Sigmoid colon (tissue), 7 donors: ENCODE measurements at places on chromosomes 3 and 15.

DNA sequence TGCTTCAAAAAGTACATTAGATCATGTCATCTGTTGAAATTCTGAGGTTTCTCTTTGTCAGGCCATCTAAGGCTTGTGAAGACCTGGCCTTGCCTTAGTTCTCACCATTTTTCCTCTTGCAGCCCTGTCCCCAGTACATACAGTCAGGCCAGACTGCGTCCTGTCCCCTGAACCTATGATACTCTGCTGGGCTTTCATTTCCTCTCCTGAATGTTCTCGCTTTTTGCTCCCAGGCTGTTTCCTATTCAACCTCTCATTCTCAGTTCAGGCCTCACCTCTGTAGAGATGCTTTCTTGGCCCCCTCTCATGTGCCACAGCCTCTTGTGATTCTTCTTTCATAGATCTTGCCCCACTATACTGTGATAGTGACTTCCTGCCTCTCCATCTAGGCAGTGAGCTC, 648.8 kb upstream of the KCNMB2 start:
- no peaks in the 10 kb centered on the region for H3K4me1 ChIP-seq
- no peak overlapping the region for H3K27ac ChIP-seq
- H3K36me3 ChIP-seq, result no peaks in the 10 kb centered on the region

DNA sequence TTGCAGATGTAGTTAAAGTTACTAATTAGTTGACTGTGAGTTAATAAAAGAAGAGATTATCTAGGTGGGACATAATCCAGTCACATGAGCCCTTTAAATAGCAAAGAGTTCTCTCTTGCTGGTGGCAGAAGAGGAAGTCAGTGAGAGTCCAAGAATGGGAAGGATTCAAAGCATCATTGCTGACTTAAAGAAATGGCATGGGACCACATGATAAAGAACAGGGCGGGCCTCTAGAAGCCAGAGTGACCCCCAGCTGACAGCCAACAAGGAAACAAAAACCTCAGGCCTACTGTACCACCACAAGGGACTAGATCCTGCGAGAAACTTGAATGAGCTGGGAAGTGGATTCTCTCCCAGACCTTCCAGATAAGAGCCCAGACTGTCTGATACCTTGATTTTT, 447.2 kb upstream of the CCDC54 start:
- no peaks in the 10 kb centered on the region for H3K36me3 ChIP-seq
- no peaks in the 10 kb centered on the region for H3K4me1 ChIP-seq
- H3K4me3 ChIP-seq, result no peak overlapping the region
- H3K27ac ChIP-seq, result no peak overlapping the region

DNA sequence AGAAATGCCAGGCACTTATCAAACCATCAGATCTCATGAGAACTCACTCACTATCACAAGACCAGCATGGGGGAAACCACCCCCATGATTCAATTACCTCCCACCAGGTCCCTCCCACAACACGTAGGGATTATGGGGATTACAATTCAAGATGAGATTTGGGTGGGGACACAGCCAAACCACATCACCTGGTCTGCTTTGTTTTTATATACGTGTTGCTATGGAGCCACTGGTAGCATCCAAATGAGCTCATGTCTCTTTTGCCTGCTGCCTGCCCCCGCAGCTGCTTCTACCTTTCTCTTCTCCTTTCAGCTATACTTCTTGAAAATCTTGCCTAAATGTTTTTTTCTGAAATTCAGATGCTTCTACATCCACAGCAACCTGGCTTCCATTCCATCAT, 26.8 kb upstream of the PCOLCE2 start:
- H3K36me3 ChIP-seq, result no peaks in the 10 kb centered on the region
- H3K27me3 ChIP-seq, result no peaks in the 10 kb centered on the region
- no peaks in the 10 kb centered on the region for H3K4me1 ChIP-seq
- no peak overlapping the region for H3K27ac ChIP-seq
- no peak for DNase-seq

GRCh38 chr3:190491533-190492054, 22.3 kb upstream of the IL1RAP start:
- H3K4me3 ChIP-seq, result no peak overlapping the region
- H3K4me1 ChIP-seq, result no peaks in the 10 kb centered on the region
- no peak for DNase-seq
- H3K36me3 ChIP-seq, result no peaks in the 10 kb centered on the region
- H3K27me3 ChIP-seq, result no peaks in the 10 kb centered on the region

GRCh38 chr3:38454178-38454883, 641 bp downstream of the ACVR2B start:
- peak overlapping the region; percentile 88 for H3K27ac ChIP-seq
- H3K27me3 ChIP-seq, result no peaks in the 10 kb centered on the region
- H3K36me3 ChIP-seq, result no peaks in the 10 kb centered on the region
- H3K4me1 ChIP-seq, result peaks cover 44% of the 10 kb centered on the region
- peak overlapping the region; percentile 93 for H3K4me3 ChIP-seq
- DNase-seq, result no peak

GRCh38 chr3:110381992-110382391, 689.6 kb upstream of the NECTIN3 start:
- no peaks in the 10 kb centered on the region for H3K27me3 ChIP-seq
- no peak for DNase-seq
- no peaks in the 10 kb centered on the region for H3K4me1 ChIP-seq
- H3K4me3 ChIP-seq, result no peak overlapping the region
- no peak overlapping the region for H3K27ac ChIP-seq
- H3K36me3 ChIP-seq, result no peaks in the 10 kb centered on the region

DNA sequence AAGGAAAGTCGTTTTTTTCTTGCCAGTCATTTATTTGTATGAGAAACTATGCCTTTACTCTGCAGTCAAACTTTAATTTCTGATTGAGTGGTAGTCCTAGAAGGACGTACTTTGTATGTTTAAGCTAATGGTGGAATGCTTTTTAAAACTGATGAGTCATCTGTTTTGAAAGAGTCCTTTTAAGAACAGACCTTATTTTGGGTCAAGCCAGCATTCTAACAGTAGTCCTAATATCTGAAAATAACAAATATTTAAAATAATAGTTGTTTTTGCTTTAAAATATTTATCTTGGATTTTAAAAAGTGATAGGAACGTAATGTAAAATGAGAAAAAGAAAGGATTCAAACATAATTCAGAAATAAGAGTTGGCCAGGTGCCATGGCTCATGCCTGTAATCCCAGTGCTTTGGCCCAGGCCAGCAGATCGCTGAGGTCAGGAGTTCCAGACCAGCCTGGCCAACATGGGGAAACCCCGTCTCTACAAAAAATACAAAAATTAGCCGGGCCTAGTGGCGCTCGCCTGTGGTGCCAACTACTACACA, 1.3 kb upstream of the LRRC58 start:
- H3K4me1 ChIP-seq, result peaks cover 35% of the 10 kb centered on the region
- no peaks in the 10 kb centered on the region for H3K36me3 ChIP-seq
- peak overlapping the region; percentile 93 for H3K27ac ChIP-seq

- H3K27ac ChIP-seq, result no peak overlapping the region
- H3K27me3 ChIP-seq, result no peaks in the 10 kb centered on the region
- H3K36me3 ChIP-seq, result no peaks in the 10 kb centered on the region
- DNase-seq, result no peak
These were observed 81.9 kb upstream of the ADPGK start for GRCh38 chr15:72865486-72865885.

- DNase-seq, result no peak
- no peaks in the 10 kb centered on the region for H3K36me3 ChIP-seq
- H3K4me3 ChIP-seq, result no peak overlapping the region
- no peaks in the 10 kb centered on the region for H3K4me1 ChIP-seq
These were observed 71.8 kb upstream of the CTSH start for GRCh38 chr15:79016527-79017170.

- H3K36me3 ChIP-seq, result no peaks in the 10 kb centered on the region
- H3K27me3 ChIP-seq, result no peaks in the 10 kb centered on the region
- no peak overlapping the region for H3K27ac ChIP-seq
- no peak overlapping the region for H3K4me3 ChIP-seq
- H3K4me1 ChIP-seq, result no peaks in the 10 kb centered on the region
- no peak for DNase-seq
These were observed 1487.0 kb upstream of the GBE1 start for GRCh38 chr3:83248454-83248853.

DNA sequence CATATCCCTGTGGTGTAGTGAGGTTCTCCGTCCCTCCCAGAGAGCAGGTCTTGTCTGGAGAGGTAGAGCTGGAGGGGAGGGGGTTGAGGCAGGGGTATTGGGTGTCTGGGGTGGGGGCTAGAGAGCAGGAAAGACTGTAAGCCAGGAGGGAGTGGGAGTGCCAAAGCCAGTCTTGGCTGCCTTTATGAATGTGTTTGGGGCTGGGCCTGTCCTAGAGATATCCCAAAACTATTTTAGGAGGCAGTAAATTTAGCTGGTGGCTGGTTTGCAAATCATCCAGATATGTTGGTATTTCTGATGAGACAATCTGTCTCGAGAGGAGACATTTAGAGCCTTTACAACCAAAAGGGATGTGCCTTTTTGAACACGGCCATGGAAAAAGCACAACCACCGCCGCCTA, 166.6 kb downstream of the TLE3 start:
- H3K27me3 ChIP-seq, result no peaks in the 10 kb centered on the region
- H3K4me1 ChIP-seq, result no peaks in the 10 kb centered on the region
- DNase-seq, result no peak
- no peak overlapping the region for H3K27ac ChIP-seq
- H3K36me3 ChIP-seq, result no peaks in the 10 kb centered on the region

DNA sequence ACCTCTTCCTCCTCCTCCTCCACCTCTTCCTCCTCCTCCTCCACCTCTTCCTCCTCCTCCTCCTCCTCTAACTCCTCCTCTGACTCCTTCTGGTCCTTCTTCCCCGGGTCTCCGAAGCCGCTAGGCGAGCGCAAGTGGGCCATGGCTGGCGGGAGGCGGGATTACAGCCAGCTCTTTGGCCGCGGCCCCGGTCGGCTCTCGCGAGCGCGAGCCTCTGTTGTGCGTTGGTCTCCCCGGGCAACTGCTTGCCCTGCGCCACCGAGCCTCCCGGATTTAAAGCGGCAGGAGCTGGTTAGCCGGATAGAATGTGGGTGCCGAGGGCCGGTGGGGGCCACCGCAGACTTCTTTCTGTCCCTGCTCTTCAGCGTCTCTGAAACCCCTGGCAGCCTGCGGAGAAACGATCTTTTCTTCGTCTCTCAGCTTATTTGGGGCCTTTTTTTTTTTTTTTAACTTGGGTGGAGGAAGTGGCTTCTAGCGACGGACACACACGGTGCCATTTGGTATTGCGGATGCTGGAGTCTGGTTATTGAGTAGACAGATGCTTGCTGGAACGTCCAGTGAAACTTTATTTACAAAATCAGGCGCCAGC, at the start of gene ERICH6:
TSS of gene ERICH6 (minus strand) at position 165 of the 589 bp plus-strand sequence. CDS start at position 143, 22 bp downstream.
- H3K36me3 ChIP-seq, result no peaks in the 10 kb centered on the region
- DNase-seq, result peak; percentile 95
- H3K4me3 ChIP-seq, result peak within 1 kb of the TSS; percentile 61
- H3K27me3 ChIP-seq, result no peaks in the 10 kb centered on the region
- peak within 1 kb of the TSS; percentile 76 for H3K27ac ChIP-seq

- no peaks in the 10 kb centered on the region for H3K36me3 ChIP-seq
- no peak overlapping the region for H3K27ac ChIP-seq
- H3K4me3 ChIP-seq, result no peak overlapping the region
- no peaks in the 10 kb centered on the region for H3K27me3 ChIP-seq
- no peaks in the 10 kb centered on the region for H3K4me1 ChIP-seq
These were observed 69.6 kb upstream of the RASGRF1 start for GRCh38 chr15:79160211-79160610.

DNA sequence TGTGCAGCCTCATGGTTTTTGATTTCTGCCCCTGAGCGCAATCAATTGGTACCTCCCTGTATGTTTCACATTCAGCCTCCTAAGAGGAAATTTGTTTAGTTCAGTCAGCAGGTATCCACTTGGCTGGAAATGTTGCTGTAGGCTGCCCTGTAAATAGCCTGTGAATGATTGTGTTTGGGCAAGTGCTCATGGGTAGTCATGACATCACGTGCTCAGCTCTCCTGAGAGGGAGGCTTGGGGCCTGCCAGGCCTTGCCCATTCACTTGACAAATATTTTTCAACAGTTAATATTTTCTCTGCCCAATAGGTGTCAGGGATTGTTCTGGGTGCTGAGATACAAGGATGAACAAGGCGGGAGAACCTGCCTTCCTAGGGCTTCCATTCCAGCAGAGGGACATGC, 13.3 kb downstream of the HRH1 start:
- no peak overlapping the region for H3K27ac ChIP-seq
- no peak overlapping the region for H3K4me3 ChIP-seq

GRCh38 chr3:171485338-171485737, 25.1 kb upstream of the TNIK start:
- no peak for DNase-seq
- H3K4me3 ChIP-seq, result no peak overlapping the region
- no peak overlapping the region for H3K27ac ChIP-seq
- H3K4me1 ChIP-seq, result no peaks in the 10 kb centered on the region
- H3K36me3 ChIP-seq, result no peaks in the 10 kb centered on the region

GRCh38 chr3:149784064-149784704, 8.2 kb downstream of the ANKUB1 start:
- no peaks in the 10 kb centered on the region for H3K27me3 ChIP-seq
- H3K4me3 ChIP-seq, result no peak overlapping the region
- no peaks in the 10 kb centered on the region for H3K36me3 ChIP-seq
- DNase-seq, result no peak
- no peaks in the 10 kb centered on the region for H3K4me1 ChIP-seq
- H3K27ac ChIP-seq, result peak overlapping the region; percentile 22

GRCh38 chr3:53629402-53629723, 135.0 kb downstream of the CACNA1D start:
- H3K4me3 ChIP-seq, result no peak overlapping the region
- no peaks in the 10 kb centered on the region for H3K27me3 ChIP-seq
- peaks cover 14% of the 10 kb centered on the region for H3K4me1 ChIP-seq
- no peaks in the 10 kb centered on the region for H3K36me3 ChIP-seq
